ENCODE measurements at places on chromosomes 2 and 18. TPM values are rescaled to one million over a fixed set of nuclear protein-coding genes. Genes with fewer than 3 reads are reported as not detected.

The IL36G gene
- not detected for total RNA-seq

The BOD1L2 gene
- total RNA-seq: not detected

The SH3RF3 gene
- total RNA-seq: not detected

The PROC gene
- 0.37 TPM for total RNA-seq

The FRZB gene
- total RNA-seq: 2.0 TPM

The ESCO1 gene
- total RNA-seq: 27.9 TPM

The SKOR2 gene
- not detected for total RNA-seq

GRCh38 chr2:33822964-33823363, 223.9 kb upstream of the FAM98A start:
- DNase-seq: no peak

DNA sequence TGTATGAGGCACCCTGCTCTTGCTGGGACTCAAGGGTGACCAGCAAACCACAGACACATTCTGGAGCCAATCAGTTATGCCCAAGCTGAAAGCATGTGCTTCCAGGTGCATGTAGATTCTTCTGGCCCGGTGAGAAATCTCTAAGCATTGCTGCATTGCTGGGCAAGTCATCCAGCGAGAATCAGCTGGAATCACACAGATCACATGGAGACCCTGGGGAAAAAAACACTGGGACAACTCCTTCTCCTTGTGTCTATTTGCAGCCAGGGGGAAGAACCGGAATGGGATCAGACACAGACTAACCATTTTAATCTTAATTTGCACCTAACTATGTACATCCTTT, 119.7 kb upstream of the KLF7 start:
- DNase-seq: no peak

- DNase-seq: no peak
Measured at GRCh38 chr2:43019536-43020183, 206.7 kb downstream of the ZFP36L2 start.

GRCh38 chr2:1707771-1708418, 36.4 kb downstream of the PXDN start:
- DNase-seq: no peak

GRCh38 chr2:55033076-55033742, 17.0 kb downstream of the RTN4 start:
- DNase-seq: no peak

- peak; percentile 16 for DNase-seq
Measured at GRCh38 chr2:177143444-177143843, 69.2 kb upstream of the HNRNPA3 start.

GRCh38 chr2:3608373-3609278, 13.7 kb downstream of the COLEC11 start:
- DNase-seq: no peak

DNA sequence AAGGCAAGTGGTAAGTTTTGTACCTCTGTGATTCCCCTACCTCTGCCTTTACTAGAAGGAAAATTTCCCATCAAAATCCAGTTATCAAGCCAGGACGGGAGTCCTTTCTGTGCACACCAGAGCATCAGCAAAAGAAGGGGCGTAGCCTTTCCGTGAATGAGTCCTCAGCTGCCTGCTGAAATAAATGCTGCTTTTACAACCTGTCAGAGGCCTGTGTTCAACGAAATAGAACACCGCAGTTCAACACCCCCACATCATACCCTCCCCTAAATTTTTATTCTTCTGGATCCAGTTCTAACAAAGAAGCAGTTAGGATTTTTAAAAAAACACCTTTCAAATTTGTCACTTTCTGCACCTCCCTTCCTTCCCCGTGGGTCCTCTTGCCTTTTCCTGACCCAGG, 135.8 kb downstream of the SETBP1 start:
- no peak for DNase-seq
